Activated CD4-positive, alpha-beta T cell treated with anti-CD3 and anti-CD28 coated beads, Interleukin-2, Interleukin-4, amounts not matched to agents 100 ng/mL and 50 ng/mL, durations not matched to agents 16 hours and 8 hours (primary cell): ENCODE measurements at places on chromosomes 2 and 18.

GRCh38 chr18:8890957-8891464, 185.7 kb downstream of the MTCL1 start:
- no peak for DNase-seq

DNA sequence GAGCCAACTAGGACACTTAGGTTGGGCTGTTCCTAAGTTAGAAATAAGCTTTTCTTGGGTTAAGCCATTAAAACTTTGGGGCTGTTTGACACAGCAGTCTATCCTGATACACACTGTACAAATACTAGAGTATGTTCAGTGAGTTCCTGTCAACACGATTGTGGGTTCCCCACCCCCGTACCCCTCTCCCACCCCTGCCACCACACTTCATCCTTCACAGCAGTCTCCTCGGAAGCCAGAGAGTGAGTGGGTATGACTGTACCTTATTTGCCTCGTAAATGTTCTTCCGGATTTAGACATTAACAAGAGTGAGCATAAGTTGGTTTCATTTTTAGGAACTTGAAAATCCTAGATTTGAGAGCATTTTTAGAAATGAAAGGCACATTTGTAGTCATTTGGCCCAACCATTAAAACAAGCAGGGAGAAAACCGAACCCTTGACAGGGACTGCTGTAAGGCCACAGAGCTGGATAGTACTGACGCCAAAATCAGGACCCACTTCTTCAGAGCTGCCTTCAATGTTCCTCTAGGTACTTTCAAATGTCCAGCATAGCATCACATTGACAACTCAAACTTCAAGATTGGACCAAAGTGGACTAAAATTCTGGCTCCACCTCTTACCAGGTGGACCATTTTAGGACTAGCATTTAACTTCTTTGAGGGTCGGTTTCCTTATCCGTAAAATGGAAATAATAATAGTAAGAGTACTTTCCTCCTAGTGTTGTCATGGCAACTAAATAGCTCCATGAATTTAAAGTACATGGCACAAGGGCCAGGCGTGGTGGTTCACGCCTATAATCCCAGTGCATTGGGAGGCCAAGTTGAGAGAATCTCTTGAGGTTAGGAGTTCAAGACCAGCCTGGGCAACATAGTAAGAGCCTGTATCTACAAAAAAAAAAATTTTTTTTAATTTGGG, 166.3 kb upstream of the SERTAD2 start:
- peak; percentile 66 for DNase-seq

- no peak for DNase-seq
These were observed 23.6 kb downstream of the SUCLG1 start for GRCh38 chr2:84435345-84436025.

DNA sequence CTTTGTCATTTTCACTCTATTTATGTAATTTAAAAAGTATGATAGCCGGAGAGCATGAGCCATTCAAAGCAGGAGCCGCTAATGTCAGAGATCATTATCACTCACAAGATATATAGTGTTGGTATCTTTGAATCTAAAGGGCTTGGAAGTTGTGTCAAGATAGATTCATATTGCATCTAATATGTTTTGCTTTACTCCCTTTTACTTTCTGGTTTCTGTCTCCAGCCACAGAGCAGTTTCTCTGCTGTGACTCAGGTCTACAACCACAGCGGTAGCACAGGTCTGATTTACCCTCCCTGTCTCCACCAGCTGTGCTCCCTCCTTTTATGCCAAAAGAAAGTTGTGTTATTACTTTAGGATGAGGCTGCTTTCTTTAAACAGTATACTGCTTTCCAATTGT, 424.0 kb downstream of the ARHGAP15 start:
- DNase-seq, result peak; percentile 67

DNA sequence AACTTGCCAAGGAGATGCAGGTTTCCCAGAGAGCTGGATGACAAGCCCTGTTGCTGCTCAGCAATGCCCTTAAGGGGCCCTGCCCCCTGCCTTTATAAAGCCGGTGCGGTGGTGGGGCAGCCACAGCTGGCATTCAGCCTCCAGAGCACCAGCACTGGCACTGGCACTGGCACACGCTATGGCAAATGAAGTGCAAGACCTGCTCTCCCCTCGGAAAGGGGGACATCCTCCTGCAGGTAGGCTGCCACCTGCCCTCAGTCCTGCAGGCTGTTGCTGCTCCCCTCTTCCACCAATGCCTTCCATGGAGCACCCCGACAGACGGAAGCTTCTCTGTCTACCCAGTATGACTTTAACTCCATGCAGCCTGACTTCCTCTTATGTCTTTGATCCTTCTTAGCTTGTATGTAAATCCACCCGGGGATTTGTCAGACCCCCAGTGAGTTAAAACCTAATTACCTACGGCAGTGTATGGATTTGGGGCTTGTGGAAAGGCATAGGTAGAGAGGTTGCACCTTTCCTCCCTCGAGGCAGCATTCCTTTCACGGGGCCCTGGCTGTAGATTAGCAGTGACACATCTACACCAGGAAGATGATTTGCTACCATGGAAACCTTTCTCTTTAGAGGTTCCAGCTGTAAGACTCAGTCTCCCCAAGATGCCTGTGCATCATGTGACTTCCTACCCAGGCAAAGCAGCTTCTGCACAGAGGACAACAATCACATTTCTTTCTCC, at the start of gene DAPL1:
Gene DAPL1, plus strand, starts transcription at position 123 of the 730 bp plus-strand sequence. Its CDS starts 56 bp downstream, at position 179.
- no peak for DNase-seq

DNA sequence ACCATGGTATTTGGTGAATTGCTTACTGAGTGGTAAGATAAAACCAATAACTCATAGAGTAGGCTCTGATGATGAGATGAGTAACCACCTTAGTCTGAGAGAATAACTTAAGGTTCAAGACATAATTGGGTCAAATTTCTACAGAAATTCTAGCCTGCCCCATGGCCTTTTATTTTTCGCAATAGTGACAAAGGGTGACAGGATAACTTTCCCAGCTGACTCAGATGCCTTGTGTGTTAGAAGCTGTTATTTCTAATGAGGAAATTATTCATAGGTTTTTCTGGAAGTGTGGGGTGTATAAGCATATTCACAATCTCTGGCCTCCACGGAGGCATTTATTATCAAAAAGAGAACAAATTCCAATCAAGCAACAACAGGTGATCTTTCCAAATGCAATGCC, 159.0 kb downstream of the NUP35 start:
- no peak for DNase-seq

- DNase-seq, result no peak
These were observed 68.0 kb upstream of the KLF7 start for GRCh38 chr2:207233731-207234130.

DNA sequence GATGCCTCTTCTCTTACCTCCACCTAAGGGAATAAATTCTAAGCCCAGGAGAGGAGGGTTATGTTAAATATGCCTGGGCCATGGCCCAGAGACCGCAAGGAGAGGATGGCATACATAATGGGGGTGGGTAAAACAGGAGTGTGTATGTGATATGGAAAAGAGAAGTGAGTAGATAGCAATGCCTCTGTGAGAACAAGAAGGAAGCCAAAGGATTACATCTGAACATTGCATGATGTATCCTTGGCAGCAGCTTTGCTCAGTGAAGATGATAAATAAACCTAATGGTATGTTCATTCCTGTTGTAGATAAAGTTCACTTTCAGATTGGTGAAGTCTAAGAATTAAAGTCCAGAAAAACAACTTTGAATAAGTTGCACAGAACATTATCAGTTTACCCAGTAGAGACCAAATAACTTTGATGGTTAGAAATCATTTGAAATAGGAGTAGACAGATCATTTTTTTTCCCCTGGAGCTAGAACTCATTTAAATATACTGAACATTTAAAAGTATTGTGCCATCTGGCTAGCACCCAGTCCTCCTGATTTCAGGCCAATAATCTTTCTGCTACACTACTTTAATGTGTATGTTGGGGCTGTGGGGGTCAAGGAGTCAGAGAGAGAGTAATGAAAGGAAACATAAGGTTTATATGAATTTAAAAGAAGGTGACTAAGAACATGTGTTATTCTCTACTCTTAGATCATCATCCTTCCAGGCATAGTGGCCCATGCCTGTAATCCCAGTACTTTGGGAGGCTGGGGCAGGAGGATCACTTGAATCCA, 231.7 kb downstream of the PARD3B start:
- no peak for DNase-seq

DNA sequence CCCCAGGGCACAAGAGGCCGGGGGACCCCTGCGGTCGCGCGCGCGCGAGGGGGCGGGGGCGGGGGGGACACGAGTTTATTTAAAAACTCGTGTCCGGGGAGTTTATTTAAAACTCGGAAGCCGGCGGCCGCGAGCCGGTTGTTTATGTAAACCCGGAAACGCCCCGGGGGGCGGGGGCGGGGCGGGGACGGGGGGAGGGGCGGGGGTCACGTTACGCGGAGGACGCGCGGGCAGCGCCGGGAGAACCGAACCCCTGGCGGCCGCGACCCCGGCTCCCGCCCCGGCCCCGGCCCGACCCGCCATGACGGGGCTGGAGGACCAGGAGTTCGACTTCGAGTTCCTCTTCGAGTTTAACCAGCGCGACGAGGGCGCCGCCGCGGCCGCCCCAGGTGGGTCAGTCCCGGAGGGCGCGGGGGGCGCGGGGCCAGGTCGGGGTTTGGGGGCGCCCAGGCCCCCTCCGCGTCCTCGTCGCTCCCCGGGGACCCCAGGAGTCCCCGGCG, 4.4 kb downstream of the NFATC1 start:
- DNase-seq, result peak; percentile 68

DNA sequence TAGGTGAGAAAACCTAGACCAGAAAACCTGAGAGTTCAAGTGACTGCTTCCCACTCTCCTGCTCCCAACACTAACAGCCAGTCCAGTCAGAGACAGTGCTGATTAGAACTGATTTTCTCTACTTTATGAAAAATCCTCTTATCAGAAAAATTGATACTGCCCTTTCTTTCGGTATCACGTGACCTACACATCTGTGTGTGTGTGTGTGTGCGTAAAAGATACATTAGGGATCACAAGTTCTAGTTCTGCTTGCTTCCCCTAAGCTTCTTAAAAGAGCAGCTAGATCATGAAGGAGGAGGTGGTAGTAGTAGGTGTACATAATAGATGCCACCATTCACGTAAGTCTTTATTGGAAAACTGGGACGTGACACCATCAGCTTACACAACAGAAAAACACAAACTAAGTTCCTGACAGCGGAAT, 1.5 kb downstream of the ARL5A start:
- peak; percentile 18 for DNase-seq

DNA sequence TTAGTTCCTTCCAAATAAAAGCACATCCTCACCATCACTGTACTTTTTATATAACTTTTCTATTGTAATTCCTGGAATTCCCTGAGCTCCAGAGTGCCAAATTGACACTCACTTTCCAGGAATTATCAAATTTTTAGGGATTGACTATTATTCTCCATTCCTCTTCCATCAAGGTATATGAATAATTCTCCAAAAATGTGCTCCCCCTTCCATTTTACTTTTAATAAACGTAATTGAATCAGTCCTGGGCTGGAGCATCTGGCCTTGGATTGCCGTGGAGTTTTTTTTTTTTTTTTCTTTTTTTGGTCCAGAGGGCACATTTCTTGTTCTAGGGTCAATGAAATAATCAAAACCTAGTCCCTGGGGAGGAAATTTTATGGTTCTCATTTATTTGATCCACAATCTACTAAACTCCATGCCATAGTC, 304.3 kb downstream of the CDCA7 start:
- no peak for DNase-seq

DNA sequence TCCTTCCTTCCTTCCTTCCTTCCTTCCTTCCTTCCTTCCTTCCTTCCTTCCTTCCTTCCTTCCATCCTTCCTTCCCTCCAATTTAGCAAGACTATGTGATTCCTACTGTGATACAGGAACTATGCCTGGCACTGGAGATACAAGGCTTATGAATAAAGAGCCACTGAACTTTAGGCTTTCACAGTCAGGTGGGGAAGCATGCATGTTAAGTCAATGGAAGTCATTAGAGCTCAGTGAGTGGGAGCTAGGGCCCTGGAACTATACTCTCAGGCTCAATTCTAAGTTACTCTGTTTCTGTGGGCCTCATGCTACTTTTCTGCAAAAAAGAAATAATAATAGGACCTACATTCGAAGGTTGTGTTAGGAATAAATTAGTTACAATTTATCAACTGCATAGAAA, 527.6 kb upstream of the ZEB2 start:
- no peak for DNase-seq

GRCh38 chr2:105711394-105711793, 33.3 kb upstream of the NCK2 start:
- DNase-seq, result no peak

- DNase-seq, result no peak
These were observed 415.9 kb downstream of the GRB14 start for GRCh38 chr2:164205347-164205746.

DNA sequence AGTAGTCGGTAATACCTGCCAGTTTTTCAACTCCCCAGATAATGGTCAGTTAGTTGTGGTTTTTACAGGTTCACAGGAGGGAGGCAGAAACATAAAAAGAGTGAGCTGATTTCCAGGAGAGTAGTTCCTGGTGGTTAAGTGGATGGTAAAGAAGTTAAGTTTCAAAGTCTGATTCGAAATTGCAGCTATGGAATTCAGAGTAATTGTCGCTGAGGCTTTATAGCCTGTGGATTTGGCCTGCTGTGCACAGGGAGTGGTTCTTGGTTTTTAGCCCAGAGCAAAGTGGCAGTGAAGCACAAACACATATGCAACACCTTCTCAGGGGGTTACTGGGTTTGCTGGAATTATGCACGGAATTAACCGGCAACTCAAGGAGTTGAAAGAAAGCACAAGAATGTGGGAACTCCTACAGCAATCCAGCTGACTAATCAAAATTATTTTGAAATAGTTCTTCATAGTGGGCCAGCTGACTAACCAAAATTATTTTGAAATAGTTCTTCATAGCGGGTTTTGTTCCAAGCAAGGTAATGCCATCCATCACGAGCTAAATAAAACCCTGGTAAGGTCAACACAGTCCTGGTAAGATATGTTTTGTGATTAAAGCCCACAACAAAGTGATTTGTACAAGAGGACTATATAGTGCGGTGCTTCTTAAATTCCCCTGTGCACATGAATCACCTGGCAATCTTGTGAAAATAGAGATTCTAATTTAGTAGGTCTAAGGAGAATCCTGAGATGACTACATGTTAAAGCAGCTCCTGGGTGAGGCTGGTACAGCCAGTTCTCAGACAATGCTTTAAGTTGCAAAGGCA, 94.4 kb downstream of the SGPP2 start:
- DNase-seq, result no peak

GRCh38 chr18:74331404-74331803, 15.8 kb downstream of the C18orf63 start:
- no peak for DNase-seq

DNA sequence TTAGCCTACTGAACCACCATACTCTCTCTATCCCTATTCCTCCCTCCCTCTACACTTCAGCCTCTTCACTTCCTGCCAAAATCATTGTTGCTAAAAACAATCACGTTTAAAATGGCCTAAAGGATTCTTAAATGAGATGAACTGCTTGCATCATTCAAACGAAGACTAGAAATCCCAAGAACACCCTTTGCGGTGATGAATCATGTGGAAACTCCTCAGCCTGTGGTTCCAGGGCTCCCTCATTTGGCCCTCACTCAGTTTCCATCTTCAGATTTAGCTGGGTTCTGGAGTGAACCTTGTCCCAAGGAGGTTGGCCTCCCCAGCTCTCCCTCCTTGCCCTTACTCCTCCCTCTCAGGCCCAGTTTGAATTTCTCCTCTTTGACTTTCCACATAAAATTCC, 125.6 kb upstream of the CDC42EP3 start:
- no peak for DNase-seq

- no peak for DNase-seq
These were observed 558.0 kb downstream of the STK39 start for GRCh38 chr2:167689444-167689843.

GRCh38 chr2:196949116-196949515, 22.6 kb upstream of the PGAP1 start:
- DNase-seq, result no peak
